ENCODE measurements at places on chromosomes 5 and 9.

- DNase-seq: no peak
These were observed 251.1 kb downstream of the EBF1 start for GRCh38 chr5:158848634-158849033.

GRCh38 chr5:151950706-151951105, 26.1 kb upstream of the GLRA1 start:
- no peak for DNase-seq

GRCh38 chr5:158908425-158909220, 191.1 kb downstream of the EBF1 start:
- DNase-seq: no peak

DNA sequence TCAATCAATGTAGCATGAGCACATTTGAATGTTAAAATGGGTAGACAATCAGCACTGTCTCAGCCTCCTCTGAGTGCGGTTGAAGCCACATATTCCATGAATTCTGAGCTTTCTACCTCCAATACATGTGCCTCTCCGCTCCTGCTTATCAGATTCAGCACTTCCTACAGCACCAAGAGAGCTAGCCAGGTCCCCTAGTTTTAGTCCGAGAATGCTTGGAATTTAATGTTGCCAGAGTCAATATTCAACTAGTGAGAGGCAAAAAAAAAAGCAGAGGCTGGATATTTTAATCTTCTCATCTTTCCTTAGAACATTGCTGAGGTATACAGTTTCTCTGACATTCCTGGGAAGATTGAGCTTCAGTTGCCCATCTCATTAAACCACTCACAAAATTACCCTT, 1979.1 kb upstream of the CDH9 start:
- no peak for DNase-seq

- DNase-seq: no peak
These were observed 1.6 kb upstream of the ST6GALNAC4 start for GRCh38 chr9:127918183-127919107.

DNA sequence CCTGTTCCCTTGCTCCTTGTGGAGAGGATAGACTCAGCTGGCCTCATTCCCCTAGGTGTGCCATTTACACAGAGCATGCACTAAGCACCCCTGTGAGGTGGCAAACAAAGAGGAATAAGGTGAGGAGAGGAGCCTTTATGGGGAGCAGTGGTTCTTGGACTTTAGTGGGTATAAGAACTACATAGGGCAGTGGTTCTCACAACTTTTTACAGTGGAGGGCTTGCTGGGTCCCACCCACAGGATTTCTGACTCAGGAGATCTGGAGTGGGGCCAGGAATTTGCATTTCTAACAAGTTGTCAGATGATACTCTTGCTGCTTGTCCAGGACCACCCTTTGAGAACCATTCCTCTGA, 42.0 kb downstream of the CSF1R start:
- DNase-seq: no peak

- DNase-seq: no peak
These were observed 555.3 kb upstream of the FTMT start for GRCh38 chr5:121296356-121296755.

GRCh38 chr5:141753971-141754713, 72.1 kb upstream of the ARAP3 start:
- no peak for DNase-seq

GRCh38 chr5:151298063-151298855, 5.3 kb downstream of the SLC36A3 start:
- DNase-seq: no peak

- DNase-seq: no peak
These were observed 206.7 kb downstream of the SLC12A2 start for GRCh38 chr5:128290152-128290858.

GRCh38 chr5:39892708-39893107, 467.9 kb upstream of the DAB2 start:
- no peak for DNase-seq

DNA sequence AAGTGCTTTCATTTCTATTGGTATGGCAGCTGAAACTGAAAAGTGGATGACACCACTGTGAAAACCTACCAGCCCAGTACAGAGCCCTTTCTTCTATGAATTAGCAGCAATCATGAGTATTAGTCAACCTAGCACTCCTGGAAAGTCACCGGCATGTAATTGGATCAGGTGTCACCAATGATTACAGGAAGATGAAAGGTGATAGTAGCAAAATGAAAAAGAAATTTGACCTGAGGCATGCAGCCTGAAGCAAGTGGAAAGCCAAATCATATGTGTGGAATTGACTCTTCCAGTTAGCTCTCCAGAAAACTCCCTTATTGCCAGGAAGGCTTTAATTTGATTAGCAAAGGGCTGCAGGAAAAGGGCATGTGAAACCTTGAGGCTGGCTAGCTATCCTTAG, 81.2 kb upstream of the NAA35 start:
- no peak for DNase-seq

DNA sequence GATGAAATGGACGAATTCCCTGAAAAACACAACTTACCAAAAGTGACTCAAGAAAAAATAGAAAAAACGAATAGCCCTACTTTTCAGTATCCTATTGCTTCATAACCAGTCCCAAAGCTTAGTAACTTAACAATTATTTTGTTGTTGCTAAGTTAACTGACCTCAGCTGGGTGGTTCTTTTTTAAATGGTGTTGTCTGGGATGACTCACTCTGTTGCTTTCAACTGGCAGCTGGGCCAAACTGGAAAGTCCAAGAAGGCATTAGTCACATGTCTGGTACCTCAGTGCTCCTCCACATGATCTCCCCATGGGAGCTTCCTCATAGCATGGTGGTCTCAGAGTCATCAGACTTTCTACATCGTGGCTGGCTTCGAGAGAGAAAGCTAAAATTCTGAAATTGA, 47.8 kb upstream of the ADAMTS2 start:
- DNase-seq: no peak

DNA sequence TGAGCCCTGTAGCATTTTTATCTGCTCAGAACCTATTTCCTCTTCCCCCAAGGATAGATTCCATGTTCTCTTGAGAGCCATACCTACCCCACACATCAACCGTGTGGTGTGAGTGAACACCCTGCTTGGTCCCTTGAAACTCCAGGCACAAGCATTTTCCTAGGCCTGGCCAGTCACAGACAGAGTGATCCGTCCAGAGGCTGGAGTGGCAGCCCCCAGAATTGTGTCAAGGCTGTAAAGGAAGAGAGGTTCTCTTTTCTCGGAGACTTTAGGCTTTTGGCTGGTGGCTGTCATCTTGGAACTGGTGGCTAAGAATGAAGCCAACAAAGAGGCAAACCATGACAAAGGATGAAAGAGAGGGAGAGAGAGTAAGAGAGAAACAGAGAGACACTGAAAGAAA, 66.0 kb downstream of the ARHGEF37 start:
- DNase-seq: no peak

- DNase-seq: no peak
These were observed 651.7 kb upstream of the WWC1 start for GRCh38 chr5:167639766-167640165.

DNA sequence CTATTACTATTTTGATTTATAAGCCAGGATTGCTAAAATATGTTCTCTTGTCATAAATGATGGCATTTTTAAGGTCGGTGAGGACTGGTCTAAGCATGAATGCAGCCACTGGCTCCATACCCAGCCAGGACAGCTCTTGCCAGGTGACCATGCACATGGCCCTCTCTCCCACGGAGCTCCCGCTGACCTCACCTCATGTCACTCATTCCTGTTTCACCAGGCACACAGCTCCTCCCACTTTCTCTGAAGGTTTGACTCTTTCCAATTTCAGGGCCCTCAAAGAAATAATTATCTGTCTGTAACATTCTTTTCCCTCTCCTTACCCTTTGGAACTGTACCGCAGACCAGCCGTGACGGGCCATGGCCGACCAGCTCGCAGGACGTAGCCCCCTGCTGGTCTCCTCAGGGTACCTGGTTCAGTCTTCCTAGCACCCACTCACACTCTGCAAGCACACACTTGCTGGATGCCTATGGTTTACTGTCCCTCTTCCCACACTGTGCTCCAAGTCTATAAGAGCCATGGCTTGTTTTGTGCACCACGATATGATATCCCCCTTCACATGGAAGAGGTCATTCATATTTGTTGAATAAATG, 72.5 kb downstream of the LIFR start:
- no peak for DNase-seq

DNA sequence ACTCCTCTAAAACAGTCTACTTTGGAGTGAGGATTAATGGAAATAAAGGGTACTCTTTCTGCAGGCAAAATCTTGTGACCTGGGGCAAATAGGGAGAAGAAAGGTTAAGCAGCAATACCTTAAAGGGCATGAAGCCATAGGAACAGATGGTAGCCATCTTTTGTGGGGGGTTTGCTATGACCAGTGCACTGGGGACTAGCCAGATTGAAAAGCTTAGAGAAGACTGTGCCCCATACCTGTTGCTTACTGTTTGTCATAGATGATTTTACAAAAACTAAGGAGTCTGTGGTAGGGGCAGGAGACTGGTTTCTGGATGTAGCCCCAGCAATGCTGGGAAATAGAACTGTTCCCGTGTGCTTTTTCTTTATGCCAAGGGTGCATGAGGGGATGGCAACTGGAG, 58.6 kb downstream of the PAM start:
- DNase-seq: no peak

GRCh38 chr5:40700116-40700782, 20.5 kb downstream of the PTGER4 start:
- DNase-seq: no peak

DNA sequence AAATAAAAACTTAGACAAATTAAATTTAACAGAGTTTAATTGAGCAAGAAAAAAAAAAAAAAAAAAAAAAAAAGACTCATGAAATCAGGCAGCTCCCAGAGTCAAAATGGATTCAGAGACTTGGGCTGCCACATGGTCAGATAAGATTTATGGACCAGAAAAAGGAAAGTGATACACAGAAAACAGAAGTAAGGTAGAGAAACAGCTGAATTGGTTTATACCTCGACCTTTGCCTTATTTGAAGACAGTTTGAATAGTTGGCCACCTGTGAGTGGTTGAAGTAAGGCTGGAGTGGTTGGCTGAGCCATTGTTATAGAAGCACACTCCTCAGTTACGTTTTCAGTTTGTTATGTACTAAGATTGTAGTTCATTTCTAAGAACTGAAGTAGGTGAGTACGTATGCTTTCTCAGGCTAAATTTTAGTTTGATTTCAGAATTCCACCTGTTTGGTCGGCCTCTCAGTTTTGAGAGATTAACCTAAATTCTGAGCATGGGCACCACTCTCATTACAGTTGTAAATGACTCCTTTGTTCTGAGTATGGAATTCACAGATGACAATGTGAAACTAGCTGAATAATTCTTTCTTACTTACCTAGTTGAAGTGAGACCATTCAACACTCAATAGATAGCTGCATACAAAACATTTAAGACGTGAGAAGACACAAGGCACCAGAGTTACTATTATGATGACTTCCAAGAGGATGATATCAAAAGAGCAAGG, 149.0 kb downstream of the AOPEP start:
- no peak for DNase-seq

GRCh38 chr9:35776018-35776417, 15.4 kb upstream of the NPR2 start:
- no peak for DNase-seq

DNA sequence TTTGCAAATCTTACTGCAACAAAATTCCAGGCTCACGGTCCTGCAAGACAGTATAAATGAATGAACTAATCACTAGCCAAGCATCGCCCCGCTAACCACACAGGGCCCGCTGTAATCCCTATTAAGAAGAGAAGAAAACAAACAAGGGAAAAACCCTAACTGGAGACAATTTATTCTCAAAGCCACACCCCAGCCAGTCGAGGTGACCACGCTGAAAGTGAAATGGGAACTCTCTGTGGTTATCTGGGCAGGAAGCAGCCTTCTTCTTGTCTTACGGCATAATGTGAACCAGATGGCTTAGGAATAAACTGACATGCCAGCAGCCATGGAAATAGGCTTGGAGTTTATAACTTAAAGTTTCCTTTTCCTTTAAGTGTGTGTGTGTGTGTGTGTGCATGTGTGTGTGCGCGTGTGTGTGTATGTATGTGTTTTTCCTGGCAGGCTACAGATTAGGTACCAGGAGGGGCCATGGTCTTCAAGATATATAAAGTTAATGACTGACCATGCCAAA, 120.2 kb downstream of the SEMA6A start:
- no peak for DNase-seq

GRCh38 chr9:109990541-109990940, 210.5 kb downstream of the PALM2AKAP2 start:
- DNase-seq: no peak

GRCh38 chr5:174535669-174536068, 188.7 kb upstream of the MSX2 start:
- no peak for DNase-seq

DNA sequence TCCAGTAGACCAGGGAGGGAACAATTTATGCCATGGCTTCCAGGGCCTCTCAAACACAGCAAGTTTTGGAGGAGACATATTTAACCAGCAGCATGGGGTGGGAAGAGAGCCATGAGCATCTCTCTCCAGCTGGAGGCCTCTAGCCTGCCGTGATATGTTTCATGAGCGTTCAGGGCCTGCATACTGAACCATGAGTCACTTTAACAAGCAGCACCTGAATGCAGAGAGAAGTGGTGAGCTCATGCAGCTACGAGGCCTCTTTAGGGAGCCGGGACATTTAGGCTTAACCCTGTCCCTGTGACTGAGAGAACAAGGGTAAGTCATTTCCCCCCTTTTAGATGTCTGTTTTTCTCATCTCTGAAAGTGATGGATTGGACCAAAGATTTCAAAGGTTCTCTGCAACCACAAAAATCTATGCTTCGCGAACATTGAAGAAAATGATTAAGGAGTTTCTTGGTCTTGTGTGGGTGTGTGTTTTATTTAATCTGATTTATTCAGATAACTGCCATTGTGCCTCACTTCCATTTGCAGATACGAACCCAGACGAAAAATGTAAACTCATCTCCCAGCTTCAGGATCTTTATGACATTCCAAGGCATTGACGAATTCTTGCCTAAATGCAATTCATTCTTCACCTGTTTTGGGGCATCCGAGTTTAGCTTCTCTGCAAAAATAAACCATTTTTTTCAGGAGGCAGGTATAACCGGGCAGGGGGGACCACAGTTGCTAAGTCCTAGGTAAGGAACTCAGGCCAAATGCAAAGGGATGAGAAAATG, 157.0 kb downstream of the GABBR2 start:
- no peak for DNase-seq

GRCh38 chr9:127197861-127198430, 66.6 kb upstream of the GARNL3 start:
- DNase-seq: no peak
